ENCODE measurements at places on chromosomes 7 and 10. TPM values are rescaled to one million over a fixed set of nuclear protein-coding genes. Genes with fewer than 3 reads are reported as not detected.

Gene FKBP6
- total RNA-seq, result not detected

Gene SEM1
- 71.7 TPM for total RNA-seq

- DNase-seq, result no peak
Observed at GRCh38 chr7:47428052-47428767, 153.7 kb downstream of the TNS3 start.

DNA sequence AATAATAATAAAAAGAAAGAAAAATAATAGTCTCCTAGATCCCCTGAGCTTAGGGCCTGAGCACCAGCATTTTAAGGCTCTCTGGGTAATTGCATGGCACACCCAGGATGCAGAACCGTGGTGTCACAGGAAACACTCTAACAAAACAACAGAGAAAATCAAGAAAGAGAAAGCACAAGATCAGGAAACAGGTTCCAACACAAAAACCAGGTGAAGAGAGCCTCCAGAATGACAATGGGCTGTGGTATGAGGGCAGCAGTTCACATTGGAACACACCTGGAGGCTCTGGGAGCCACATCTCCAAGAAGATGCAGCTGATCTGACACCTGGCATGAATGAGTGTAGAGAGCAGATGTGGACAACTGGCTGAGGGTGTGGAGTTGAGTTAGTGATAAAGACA is 7.1 kb downstream of the MMRN2 start:
- no peak for DNase-seq

Gene MKX
- 0.24 TPM for total RNA-seq

DNA sequence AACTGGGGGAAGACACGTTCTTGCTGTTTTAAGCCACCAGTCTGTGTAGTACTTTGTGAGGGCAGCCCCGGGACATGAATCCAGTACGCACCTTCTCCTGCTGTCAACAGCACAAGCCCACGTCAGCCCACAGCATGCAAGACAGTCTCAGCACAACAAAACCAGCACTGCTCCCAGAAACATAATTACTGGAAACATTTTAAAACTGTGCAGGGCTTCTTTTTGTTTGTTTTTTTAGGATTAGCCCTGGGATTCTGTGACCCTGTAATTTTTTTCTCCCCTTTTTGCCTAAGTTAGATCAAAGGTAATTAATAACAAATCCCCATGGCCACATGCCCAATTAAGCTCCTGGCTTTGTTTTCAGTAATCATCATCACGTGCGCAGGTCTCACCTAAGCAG is 87.5 kb downstream of the VOPP1 start:
- DNase-seq, result no peak

GRCh38 chr10:69862882-69863530 is 61.3 kb downstream of the COL13A1 start:
- DNase-seq, result no peak

Gene STK31
- total RNA-seq, result not detected

- no peak for DNase-seq
Observed at GRCh38 chr10:65827359-65827758, 1098.5 kb upstream of the LRRTM3 start.

DNA sequence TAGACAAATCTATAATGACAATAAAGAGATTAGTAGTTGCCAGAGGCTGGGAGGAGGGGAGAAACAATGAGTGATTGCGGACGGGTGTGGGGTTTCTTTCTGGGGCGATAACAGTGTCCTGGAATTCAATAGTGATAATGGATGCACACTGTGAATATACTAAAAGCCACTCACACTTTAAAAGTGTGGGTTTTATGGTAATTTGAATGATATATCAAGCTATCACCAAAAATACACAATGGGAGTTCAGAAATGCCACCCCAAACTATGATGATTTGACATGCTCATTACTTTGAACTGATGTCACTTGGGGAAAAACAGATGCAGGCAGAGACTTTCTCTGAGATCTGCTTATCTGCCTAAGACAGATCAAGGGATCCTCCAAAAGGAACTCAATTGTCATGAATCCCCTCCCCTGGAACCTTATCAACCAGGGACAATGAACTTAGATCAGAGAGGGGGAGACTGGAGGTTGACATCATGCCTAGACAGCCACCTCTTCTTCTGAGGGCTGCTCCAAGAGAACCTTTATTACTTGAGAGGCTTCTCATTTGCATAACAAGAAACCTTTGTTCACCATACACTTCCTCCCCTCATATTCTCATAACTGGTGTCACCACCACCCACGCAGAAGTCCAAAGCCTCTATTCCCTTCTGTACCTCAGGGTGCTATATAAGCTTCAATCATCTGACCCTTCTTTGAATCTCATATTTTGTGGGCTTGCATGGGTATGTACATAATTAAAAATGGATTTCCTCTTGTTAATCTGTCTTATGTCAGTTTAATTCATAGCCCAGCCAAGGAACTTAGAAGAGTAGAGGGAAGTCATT is 14.8 kb upstream of the ZC3HAV1 start:
- no peak for DNase-seq

Gene VENTX
- 0.21 TPM for total RNA-seq

Gene HOXA6
- total RNA-seq, result 3.7 TPM
